HepG2 (cell line): ENCODE measurements at places on chromosomes 11 and 22. TPM values are rescaled to one million over a fixed set of nuclear protein-coding genes. Genes with fewer than 3 reads are reported as not detected.

The FAT3 gene
- not detected in 2 replicates for total RNA-seq

The NUDT8 gene
- total RNA-seq: 18.0 and 25.8 TPM in 2 replicates

The TMPRSS5 gene
- total RNA-seq: 0.40 TPM in 1 of 2 replicates, not detected in the other

The RCOR2 gene
- 6.9 and 8.5 TPM in 2 replicates for total RNA-seq

The EHD1 gene
- 22.0 and 26.6 TPM in 2 replicates for total RNA-seq

The KLHDC7B gene
- total RNA-seq: not detected in 2 replicates

The OR51B5 gene
- total RNA-seq: 0.18 and 0.20 TPM in 2 replicates
